Thoracic aorta (tissue), 2 donors: ENCODE measurements at places on chromosomes 12 and 14. TPM values are rescaled to one million over a fixed set of nuclear protein-coding genes. Genes with fewer than 3 reads are reported as not detected.

Gene RNU6-8
- not detected for total RNA-seq

- H3K4me3 ChIP-seq: no peak overlapping the region
- no peak for DNase-seq
- no peaks in the 10 kb centered on the region for H3K36me3 ChIP-seq
- no peaks in the 10 kb centered on the region for H3K27me3 ChIP-seq
Observed at GRCh38 chr14:104385531-104386101, 193.9 kb upstream of the C14orf180 start.

- no peak overlapping the region for H3K4me3 ChIP-seq
- no peak overlapping the region for H3K27ac ChIP-seq
- peaks cover 53% of the 10 kb centered on the region for H3K36me3 ChIP-seq
- no peaks in the 10 kb centered on the region for H3K27me3 ChIP-seq
- no peak for DNase-seq
Observed at GRCh38 chr12:111886662-111887545, 44.9 kb downstream of the MAPKAPK5 start.

Gene MFAP5
- total RNA-seq: 158 TPM

Gene PLEKHH1
- 1.4 TPM for total RNA-seq

Gene SLC25A21
- 1.2 TPM for total RNA-seq

- no peak overlapping the region for H3K27ac ChIP-seq
- H3K4me3 ChIP-seq: no peak overlapping the region
- H3K27me3 ChIP-seq: no peaks in the 10 kb centered on the region
- H3K36me3 ChIP-seq: no peaks in the 10 kb centered on the region
Observed at GRCh38 chr14:82366803-82367202, 833.1 kb upstream of the SEL1L start.

Gene KCNH3
- 0.95 TPM for total RNA-seq

- H3K27me3 ChIP-seq: no peaks in the 10 kb centered on the region
- DNase-seq: no peak
Observed at GRCh38 chr12:41509271-41510055, 321.3 kb downstream of the PDZRN4 start.

- no peaks in the 10 kb centered on the region for H3K36me3 ChIP-seq
- no peak for DNase-seq
- no peaks in the 10 kb centered on the region for H3K4me1 ChIP-seq
- H3K4me3 ChIP-seq: no peak overlapping the region
- no peaks in the 10 kb centered on the region for H3K27me3 ChIP-seq
- H3K27ac ChIP-seq: no peak overlapping the region
Observed at GRCh38 chr14:104149617-104150135, 11.3 kb downstream of the KIF26A start.

Gene AMDHD1
- total RNA-seq: not detected

Gene ING4
- total RNA-seq: 36.9 TPM

Gene OR2AP1
- not detected for total RNA-seq

Gene C14orf39
- not detected for total RNA-seq

Gene MYO1H
- total RNA-seq: not detected

Gene ZBTB39
- 8.3 TPM for total RNA-seq

GRCh38 chr12:132026061-132026795 is 76.5 kb downstream of the EP400 start:
- DNase-seq: no peak
- no peak overlapping the region for H3K27ac ChIP-seq
- no peak overlapping the region for H3K4me3 ChIP-seq
- peaks cover 67% of the 10 kb centered on the region for H3K36me3 ChIP-seq

Gene SMCO2
- not detected for total RNA-seq

- no peaks in the 10 kb centered on the region for H3K36me3 ChIP-seq
- no peaks in the 10 kb centered on the region for H3K27me3 ChIP-seq
Observed at GRCh38 chr12:7269273-7269672, 34.6 kb upstream of the ACSM4 start.

Gene BMP4
- total RNA-seq: 26.9 TPM

Gene SERPINA9
- total RNA-seq: 2.3 TPM

- no peak overlapping the region for H3K27ac ChIP-seq
- H3K4me3 ChIP-seq: no peak overlapping the region
- no peaks in the 10 kb centered on the region for H3K36me3 ChIP-seq
- H3K27me3 ChIP-seq: no peaks in the 10 kb centered on the region
- peaks cover 3% of the 10 kb centered on the region for H3K4me1 ChIP-seq
- no peak for DNase-seq
Observed at GRCh38 chr12:65411171-65411570, 132.7 kb downstream of the MSRB3 start.

Gene SLCO1C1
- total RNA-seq: 1.5 TPM

Gene POTEM
- not detected for total RNA-seq

Gene TTC6
- total RNA-seq: 0.14 TPM

DNA sequence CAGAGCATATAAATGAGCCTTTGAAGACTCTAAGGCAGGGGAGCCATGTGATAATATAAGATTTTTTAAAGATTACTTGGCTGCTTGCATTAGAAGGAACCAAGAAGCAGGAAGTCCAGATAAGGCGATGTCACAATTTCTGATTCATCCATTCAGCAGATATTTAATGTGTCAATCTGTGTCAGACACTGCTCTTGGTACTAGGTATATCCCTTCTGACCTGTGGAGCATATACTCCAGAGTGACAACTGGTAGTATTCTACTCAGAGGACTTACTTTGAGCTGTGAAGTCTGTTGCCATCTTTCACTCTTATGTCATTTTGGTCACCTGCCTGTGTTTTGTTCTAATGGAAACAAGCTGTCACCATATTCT is 10.7 kb downstream of the EID3 start:
- H3K4me3 ChIP-seq: no peak overlapping the region
- no peak overlapping the region for H3K27ac ChIP-seq

Gene B4GALNT1
- 11.0 TPM for total RNA-seq

Gene PMCH
- not detected for total RNA-seq

Gene COL2A1
- 0.14 TPM for total RNA-seq

DNA sequence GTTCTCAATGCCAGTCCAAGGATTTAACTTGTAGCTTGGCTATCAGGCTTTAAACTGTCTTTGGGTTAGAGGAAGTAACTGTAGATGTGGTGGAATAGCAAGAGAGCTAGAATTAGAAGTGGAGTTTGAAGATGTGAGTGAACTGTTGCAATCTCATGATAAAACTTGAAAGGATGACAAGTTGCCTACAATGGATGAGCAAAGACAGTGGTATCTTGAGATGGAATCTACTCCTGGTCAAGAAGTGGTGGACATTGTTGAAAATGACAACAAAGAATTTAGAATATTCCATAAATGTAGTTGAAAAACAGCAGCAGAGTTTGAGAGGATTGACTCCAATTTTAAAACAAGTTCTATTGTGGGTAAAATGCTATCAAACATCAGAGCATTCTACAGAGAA is 199.0 kb downstream of the DUSP6 start:
- no peak for DNase-seq
- H3K4me1 ChIP-seq: peaks cover 11% of the 10 kb centered on the region
- no peak overlapping the region for H3K27ac ChIP-seq
- no peaks in the 10 kb centered on the region for H3K36me3 ChIP-seq
- H3K27me3 ChIP-seq: no peaks in the 10 kb centered on the region
- no peak overlapping the region for H3K4me3 ChIP-seq
